NCI-H187 treated with DMSO at 0.1 percent for 48 hours (cell line): ENCODE measurements at places on chromosomes 5 and 9.

DNA sequence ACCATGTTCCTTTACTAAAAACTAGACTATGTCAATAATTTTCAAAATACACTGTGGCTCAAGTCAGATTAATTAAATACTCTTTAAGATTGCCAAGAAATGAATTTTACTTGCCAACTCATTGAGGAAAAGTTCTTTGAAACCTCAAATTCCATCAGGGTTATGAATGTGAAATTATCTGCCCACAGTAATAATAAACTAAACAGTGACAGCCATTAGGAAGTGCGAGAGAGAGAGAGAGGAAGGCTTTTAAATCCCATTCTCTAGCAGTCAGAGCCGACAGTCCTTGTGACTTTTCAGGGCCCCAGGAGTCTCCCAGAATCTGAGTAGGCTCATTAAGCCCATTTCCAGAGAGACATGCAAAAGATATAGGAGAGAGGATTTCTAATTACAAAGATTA, 236.1 kb downstream of the MARCHF11 start:
- DNase-seq, result no peak

GRCh38 chr5:64971513-64971912, 202.8 kb downstream of the CWC27 start:
- no peak for DNase-seq

DNA sequence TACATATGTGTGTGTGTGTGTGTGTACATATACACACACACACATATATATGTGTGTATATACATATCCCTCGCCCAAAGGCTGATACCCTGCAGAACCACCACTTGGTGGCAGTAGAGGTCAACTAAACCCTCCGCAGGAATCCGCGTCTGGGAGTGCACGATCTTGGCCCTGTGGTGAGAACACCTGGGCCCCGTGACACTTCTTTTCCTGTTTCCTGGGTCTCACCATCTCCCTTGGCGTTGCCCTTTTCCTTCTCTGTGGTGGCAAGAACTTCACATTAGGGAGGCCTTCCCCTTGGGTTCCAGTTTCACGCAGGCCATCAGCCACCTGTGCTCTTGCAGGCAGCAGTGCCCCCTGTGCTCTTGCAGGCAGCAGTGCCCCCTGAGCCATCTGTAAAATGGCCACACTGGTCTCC, 8.2 kb downstream of the IL9 start:
- DNase-seq, result peak; percentile 38

DNA sequence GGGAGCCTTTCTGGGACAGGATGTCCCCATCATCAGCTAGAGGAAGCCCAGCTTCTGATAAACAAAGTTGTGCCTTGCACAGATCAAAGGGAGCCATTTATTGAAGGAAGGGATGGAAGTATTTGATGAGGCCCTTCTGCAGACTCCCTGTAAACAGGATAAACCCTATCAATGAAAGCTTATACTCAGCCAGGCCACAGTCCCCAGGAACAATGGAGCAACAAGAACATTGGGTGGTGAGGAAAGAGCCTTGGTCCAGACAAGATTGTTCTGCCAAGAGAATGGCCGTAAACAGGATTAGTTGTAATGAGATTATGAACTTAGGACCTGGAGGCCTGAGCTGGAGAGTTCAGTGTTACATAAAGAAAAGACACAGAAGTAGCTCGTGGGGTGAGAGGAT, 40.5 kb upstream of the LIFR start:
- DNase-seq, result no peak

GRCh38 chr5:148491793-148492184, 108.0 kb downstream of the FBXO38 start:
- DNase-seq, result no peak

DNA sequence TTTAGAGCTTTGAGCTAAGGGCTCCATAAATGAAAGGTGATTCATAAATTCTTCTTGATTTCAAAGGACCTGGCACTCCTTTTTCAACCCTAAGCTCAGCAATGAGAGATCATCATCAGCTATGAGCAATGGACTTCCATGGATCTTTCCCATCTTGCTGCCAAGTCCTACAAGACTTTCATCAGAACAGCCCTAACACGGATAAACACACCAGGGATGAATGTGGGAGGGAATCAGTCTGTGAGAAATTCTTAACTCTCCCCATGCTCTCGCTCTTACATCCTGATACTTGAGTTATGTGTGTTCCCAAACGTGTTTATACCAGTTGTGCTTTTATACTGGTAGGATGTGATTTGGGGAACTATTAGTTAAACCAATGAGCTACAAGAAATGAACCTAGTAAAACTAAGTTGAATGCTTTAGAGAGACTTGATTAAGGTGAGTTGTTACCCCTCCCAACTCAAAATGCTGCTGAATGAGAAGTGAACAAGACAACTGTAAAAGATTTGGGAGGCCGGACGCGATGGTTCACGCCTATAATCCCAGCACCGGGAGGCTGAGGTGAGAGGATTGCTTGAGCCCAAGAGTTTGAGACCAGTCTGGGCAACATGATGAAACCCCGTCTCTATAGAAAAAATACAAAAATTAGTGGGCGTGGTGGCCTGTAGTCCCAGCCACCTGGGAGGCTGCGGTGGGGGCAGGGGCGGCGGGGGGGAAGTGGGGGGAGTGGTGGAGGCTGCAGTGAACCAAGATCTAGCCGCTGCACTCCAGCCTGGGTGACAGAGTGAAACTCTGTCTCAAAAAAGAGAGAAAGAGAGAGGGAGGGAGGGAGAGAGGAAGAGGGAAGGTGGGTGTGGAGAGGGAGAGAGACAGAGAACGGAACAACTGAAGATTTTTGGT, 5.2 kb upstream of the RPL26L1 start:
- no peak for DNase-seq

DNA sequence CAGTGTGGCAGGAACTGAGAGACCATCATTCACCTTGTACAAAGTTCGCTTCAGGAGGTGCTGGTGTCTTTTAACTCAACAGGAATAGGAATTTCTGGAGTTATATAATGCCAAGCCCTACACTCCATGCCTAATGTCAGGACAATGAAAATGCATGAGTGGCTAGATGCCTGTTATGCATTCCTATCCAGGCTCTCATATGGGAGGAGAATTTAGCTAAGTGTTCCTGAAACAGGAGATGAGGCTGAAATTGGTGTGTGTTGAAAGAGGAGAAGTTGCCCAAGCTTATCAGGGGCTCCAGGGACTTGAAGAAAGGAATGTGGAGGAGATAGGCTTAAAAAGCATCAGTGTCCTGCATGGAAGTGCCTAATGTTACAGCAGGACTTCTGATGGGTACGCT, 26.8 kb upstream of the PRUNE2 start:
- no peak for DNase-seq

DNA sequence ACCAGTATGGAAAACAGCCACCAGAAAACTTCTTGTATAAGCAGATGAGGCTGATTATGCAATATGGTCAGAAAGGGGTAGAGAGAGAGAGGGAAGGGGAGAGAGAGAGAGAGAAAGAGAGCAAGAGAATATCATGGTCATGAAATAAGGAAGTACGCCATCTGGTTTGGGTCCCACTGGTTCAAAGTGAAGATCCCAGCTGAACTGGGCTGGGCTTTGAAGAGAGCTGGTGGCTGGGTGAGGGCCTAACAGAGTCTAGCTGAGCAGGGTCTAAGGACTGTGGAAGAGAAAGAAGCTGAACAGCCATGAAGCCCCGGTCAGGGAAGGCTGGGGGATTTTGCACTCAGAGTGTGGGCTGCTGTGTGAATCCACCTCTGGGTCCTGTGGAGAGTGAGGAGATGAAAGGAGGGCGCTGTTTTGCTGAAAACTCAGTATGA, 14.6 kb downstream of the TRIM14 start:
- DNase-seq, result no peak

- no peak for DNase-seq
Measured at GRCh38 chr5:140587495-140587894, 22.9 kb downstream of the SLC35A4 start.

GRCh38 chr9:5186416-5187169, 1.2 kb upstream of the INSL6 start:
- DNase-seq, result peak; percentile 15

DNA sequence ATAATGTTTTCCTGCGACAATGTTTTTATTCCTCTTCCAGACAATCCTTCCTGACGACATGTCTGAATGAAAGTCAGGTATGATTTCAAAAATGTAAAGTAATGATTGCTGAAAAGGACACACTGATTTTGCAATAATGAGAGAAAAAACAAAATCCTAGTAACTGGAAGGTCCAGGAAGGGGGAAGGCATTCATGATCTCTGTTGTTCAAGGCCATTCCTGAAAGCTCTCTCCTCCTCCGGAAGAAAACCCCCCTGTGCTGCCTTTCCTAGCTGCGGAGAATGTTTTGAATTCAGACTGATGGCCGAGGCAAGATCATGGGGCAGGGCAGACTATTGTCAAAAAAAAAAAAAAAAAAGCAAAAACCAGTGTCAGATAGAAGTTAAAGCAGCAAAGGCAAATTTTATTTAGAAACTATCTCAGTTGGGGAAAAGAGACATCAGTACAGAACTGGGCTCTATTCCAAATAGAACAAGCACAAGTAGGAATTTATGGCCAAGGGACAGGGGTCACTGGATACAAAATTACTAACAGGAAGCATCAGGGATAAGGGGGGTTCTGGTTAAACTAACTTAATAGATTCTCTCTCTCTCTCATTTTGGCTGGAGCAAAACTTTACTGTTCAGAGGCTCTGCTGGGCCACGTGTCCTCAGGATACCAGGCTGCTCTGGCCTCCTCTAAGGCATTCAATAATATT, 36.5 kb upstream of the CTSV start:
- no peak for DNase-seq

DNA sequence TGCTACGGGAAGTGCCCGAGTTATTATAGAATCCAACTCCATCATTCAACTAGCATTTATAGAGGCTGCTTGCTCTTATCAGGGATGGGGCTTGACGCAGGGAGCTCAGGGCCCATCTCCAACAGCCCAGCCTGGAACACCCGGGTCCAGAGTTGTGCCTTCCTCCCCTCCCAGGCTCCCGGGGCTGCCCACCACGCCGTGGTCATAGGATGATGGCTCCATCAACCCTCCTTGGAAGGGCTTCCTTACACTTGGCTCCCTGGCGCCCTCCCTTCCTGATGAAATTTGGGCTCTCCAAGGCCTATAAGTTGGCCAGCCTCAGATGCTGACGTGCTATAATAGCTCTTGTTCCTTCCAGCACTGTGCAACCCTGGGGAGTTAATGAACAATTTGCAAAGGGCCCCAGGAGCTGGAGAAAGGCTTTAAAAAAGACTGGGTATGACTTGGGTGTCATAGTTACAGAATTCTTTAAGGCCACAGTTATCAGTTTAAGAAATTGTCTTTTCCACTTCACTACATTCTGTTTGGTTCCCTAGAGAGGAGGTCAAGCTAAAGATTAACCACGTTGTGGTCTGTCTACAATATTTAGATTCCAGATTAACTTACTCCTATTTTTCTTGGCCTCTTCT, 42.5 kb upstream of the GADD45G start:
- DNase-seq, result no peak
